ENCODE measurements at places on chromosomes 2 and 18.

- DNase-seq = no peak
Measured at GRCh38 chr18:78697446-78697845, 282.2 kb upstream of the SALL3 start.

GRCh38 chr2:23600346-23600745 is 215.4 kb downstream of the KLHL29 start:
- DNase-seq = no peak

- no peak for DNase-seq
Measured at GRCh38 chr2:217852555-217853211, 150.1 kb downstream of the TNS1 start.

GRCh38 chr2:16034151-16034974 is 94.0 kb downstream of the MYCN start:
- DNase-seq = no peak

DNA sequence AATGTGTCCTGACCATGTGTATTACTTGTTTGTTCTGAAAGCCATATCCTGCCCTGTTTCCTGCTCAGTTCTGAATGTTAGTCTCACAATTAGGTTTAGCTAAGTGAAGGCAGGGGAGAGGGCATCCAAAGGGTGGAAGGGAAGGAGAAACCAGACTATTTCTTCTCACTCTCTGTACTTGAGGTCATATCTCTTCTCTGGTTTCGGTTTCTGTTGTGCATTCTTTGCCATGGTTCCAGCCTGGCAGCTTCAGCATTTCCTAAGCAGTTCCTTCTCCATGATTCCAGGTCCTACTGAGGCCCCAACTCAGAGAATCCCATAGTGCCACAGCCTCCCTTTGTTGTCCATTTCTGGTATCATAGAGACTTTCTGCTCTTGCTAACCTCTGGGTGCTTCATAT is 40.3 kb upstream of the HNMT start:
- peak; percentile 18 for DNase-seq

GRCh38 chr2:28606986-28607441 is 111.2 kb downstream of the PLB1 start:
- peak; percentile 18 for DNase-seq

DNA sequence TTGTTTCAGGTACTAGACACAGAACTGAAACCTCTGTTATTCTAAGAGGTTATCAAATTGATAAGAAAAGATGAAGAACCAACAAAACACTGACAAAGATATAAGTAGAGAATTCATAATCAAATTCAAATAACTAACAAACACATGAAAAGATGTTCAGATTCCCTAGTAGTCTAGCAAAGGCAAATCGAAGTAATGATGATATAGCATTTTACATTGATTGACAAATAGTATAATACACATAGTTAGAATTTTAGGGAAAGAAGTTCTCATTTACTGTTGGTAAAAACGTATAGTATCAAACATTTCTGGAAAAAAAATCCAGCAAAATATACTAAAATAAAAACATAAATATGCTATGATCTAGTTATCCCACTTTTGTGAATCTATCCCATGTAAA is 50.6 kb downstream of the DNAH7 start:
- no peak for DNase-seq

DNA sequence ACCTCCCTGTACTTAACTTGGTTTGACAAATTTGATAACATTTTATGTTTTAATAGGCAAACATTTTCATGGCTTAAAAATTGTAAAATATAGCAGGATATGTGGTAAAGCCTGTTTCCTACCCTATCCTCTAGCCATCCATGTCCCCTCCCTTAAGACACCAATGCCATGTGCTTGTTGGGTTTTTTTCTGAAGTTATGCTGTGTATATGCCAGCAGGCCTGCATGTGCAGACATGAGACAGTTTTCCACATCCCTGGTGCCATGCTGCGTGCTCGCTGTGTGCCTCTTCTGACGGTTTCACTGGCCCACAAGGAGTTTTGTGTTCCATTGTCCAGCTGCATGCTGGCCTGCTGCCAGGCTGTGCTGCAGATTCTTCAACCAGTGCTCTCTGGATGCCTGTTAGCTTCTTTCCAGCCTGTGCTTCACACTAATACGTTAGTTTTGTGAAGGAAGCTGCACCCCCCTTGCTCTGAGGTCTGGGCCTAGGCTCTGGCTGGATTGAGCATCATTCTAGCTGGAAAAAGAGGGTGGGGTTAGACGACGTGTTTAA is 16.9 kb downstream of the INPP4A start:
- DNase-seq = no peak

- DNase-seq = no peak
Measured at GRCh38 chr2:112687522-112687921, 33.3 kb upstream of the NT5DC4 start.

DNA sequence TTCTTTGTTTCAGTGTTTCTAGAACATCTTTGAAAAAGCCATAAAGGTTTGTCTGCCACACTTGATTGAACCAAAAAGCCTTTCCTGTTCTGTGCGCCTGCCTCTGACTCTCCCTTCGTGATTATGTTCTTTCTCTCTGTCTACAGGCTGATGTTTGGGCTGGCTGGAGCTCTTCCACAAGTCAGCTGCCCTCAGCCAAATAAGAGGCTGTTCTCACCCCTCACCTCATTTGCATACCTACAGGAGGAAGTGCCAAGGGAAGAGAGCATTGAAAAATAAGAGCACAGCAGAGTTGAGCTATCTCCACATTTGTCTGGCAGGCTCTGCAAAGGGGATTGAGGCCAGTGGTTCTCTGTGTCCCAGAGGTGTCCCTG is 15.8 kb downstream of the INPP5D start:
- DNase-seq = no peak

- DNase-seq = peak; percentile 20
Measured at GRCh38 chr2:222295368-222296062, 3.3 kb downstream of the PAX3 start.

DNA sequence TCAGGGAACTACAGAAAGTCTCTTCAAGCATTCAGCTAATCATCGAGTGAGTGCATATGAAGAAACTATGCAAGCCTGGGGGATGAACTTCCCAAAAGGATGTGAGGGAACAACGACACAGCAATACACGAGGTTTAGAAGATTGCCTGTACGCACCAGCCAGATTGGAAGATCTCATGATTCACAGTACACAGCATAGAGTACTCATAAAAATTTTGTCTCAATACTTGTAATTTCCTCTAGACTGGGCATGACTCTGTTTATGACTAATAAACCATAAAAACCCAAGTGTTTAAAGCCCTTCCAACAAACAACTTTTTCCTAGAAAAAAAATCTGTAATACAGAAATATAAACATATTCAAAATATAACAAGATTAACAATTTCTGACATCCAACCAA is 279.7 kb downstream of the KCNJ3 start:
- DNase-seq = no peak

GRCh38 chr2:178731300-178731699 is 75.9 kb downstream of the TTN start:
- no peak for DNase-seq

DNA sequence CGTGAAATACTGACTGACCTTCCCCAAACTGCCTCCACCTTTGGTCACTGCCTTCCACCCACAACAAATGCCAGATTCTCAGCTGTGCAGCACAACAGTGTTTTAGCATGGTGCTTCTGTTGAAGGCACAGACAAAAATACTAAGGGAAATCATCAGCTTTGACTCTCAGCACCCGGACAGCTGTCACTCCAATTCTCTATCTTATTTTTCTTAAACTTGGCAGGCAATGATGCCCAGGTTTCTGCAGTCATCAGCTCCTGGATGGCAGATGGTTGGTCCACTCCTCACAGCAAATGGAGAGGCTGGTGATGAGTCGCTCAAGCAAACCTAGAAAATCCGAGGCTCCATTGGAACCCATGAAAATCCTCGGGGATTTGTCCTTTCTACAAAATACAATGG is 2.9 kb upstream of the FAM124B start:
- DNase-seq = no peak

- no peak for DNase-seq
Measured at GRCh38 chr18:44410740-44411139, 269.9 kb upstream of the SETBP1 start.

DNA sequence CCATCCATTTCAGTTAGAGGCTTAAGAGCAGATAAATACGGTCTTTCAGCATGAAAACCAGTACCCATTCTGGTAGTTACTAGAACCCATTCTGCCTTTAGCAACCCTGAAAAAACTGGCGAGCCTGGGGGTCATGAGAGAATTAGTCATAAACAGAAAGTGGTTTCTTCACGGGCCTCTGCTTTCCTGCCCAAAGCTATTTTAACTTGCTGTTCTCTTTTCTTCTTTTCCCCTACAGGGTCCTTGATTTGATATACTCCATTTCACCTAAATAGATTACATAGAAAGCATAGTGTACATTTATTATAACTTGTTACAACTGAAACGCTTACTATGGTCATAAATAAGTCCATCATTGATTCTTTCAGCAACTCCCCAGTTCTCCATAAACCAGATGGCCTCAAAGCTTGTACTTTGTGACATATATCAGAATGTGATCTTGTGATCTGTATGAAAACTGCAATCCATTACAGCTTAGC is 48.3 kb downstream of the WDFY1 start:
- DNase-seq = peak; percentile 54

DNA sequence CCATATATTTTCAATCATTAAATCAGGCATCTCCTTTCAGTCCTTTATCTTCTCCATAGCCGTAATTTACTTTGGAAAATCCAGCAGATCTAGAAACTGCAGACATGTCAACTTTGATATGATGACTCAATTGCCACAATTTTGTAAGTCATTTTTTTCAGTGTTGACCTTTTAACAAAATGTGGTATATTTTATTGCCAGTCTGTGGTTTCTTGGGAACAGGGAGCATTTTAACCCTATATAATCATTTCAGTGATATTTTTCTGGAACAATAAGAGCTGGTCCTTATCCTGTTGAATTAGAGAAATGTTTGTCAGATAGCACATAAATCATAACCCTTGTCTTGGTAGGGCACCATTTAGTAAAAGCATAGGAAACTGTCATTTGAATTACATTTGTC is 90.9 kb upstream of the UBXN4 start:
- no peak for DNase-seq

DNA sequence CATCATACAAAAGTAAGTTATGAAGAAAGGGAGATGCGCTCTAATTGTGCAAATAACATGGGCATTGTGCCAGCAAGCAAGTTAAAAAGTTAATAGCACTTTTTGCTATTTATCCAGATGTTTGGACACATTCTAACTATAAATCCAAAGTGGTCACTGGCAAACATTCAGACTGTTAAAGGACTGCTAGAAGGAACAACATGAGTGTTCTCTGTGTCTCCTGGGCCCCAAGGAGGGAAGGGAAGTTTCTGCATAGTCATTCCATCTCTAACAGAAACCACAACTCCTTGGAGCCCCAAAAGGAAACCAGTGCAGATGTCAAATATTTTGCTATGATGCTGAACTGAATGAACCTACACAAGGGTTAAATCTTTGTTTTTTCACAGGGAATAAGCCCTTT is 213.3 kb upstream of the HNRNPA3 start:
- DNase-seq = no peak

DNA sequence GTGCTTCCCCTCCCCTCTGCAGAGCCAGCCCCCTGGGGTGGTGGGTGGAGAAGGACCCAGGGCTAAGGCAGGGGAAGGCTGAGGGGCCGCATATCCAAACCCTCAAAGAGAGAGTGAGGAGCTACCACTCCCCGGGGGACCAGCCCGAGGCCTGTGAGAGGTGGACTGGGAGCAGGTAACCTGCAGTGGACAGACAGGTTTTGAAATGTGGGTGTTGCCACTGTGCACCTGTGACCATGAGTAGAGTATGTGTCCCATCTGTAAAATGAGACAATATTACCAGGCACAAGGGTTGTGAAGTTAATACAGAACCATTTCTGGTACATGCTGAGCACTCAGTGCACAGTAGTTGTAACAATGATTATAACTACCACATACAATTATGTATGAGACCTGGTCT is 51.2 kb upstream of the POMC start:
- no peak for DNase-seq

DNA sequence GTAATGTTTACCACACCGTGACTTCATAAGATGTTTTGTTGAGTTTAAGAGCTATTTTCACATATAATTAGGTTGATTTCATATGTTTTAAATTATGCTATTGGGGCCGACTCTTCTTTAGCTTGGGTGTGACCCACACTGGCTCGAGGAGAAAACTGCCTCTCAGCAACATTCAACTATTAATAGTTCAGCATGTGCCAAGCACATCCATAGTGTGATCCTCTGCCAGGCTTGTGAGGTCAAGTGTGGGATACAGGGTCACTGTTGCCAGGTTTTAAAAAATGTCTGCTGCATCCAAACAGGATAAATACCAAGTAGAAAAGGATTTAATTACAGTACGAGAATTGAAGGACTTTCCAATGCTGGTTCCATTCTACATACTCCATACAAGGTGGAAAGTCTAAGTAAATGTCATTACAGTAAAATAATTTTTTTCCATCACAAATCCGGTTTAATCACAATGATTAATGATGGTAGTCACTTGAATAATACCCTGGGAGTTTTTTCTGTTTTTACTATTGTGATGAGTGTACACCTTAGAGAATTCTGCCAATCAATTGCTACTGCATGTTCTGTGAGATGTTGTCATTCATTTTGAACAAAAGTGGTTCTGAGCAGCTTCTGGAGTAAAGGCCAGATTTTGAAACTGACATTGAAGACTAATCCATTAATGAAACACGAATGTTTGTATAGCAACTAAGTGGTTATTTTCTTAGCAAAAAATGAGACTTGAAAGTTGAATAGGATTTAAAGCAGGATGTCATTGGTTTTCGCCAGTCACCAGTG is 84.5 kb downstream of the ABI2 start:
- no peak for DNase-seq

DNA sequence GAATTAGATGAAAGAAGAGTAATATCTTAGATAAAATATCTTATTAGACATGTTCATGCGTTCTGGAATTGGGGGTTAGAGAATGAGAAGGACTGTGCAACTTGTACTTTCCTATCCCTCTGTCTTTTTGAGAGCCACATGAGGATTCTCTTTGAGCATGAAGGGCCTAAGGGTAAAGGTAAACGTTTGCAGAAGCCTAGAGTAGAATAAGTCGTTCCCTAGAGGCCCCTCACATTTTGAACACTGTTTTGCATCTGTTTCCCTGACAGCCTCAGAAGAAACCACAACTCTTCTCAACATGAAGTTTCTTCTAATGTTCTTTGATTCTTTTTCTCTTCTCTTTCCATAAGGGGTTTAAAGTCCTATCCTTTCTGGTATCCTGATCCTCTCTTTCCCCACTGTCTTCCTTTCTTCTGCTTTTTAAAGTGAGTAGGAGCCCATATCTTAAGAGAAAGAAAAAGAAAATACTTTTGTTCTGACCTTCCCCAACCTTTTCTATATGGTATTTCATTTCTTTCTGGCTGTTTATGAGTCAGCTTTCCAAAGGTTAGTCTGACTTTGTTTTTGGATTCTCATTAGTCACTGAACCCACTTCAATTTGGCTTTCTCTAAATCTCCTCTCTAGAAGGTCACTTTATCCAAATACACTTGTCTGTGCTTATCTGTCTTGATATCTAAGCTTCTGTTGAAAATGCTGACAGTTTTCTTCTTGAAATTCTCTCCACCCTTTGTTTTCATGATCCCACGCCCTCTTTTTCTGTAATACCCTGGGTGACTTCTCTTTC is 34.8 kb downstream of the PPP1R1C start:
- peak; percentile 71 for DNase-seq

Measured in iris pigment epithelial cell (primary cell).